ENCODE measurements at places on chromosomes 3 and 15.

DNA sequence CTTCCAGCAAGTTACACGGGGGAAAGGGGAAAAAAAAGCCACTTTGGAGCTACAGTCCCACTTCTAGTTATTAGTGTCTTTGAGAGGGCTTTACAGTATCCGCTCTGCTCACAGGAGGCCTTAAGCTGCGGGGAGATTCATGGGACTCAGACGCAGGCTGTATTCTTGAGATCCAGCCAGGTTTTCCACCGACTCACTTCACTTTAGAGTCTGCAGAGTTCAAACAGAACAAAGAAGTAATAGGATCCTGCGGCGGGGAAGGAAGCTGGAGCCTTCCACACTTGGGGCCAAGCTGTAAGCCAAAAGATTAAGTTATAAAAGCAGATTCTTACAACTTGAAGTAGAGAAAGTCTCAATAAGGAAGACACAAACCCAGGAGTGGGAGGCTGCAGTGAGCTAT, 60.2 kb upstream of the FAM174B start:
- DNase-seq = no peak

DNA sequence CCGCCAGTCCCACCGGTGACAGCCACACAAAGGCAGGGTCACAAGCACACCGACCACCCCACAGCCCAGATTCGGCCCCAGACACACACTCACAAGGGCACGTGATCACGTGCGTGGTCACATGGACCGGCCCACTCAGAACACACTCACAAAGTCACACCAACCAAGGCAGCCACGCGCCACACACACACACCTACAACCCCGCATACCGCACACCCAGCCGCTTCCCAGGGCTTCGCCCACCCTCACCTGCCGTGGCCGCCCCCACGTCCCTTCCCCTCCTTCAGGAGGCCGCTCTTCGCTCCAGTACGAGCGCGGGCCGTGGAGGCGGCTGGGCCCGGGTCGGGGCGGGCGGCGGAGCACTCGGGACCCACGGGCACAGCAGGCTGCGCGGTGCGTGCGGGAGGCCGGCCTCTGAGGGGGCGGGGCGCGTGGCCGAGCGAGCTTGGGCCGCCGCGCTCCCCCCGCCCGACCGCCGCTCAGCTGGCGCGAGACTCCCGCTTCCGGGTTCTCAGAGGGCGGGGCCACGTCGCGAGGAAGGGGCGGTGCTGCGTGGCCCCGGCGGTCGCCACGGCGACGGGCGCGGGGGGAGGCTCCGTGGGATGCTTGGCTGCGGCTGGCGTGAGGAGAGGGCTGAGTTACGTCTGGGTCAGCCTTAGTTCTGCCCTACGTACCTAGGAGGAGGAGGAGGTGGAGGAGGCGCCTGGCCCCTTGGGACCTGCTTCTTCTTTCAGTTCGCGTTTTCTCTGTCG, at the start of gene SPG21:
Gene SPG21 (minus strand): TSS at position 499 of the 752 bp plus-strand sequence. CDS start 6,345 bp downstream, outside the sequence.
- peak; percentile 76 for DNase-seq

DNA sequence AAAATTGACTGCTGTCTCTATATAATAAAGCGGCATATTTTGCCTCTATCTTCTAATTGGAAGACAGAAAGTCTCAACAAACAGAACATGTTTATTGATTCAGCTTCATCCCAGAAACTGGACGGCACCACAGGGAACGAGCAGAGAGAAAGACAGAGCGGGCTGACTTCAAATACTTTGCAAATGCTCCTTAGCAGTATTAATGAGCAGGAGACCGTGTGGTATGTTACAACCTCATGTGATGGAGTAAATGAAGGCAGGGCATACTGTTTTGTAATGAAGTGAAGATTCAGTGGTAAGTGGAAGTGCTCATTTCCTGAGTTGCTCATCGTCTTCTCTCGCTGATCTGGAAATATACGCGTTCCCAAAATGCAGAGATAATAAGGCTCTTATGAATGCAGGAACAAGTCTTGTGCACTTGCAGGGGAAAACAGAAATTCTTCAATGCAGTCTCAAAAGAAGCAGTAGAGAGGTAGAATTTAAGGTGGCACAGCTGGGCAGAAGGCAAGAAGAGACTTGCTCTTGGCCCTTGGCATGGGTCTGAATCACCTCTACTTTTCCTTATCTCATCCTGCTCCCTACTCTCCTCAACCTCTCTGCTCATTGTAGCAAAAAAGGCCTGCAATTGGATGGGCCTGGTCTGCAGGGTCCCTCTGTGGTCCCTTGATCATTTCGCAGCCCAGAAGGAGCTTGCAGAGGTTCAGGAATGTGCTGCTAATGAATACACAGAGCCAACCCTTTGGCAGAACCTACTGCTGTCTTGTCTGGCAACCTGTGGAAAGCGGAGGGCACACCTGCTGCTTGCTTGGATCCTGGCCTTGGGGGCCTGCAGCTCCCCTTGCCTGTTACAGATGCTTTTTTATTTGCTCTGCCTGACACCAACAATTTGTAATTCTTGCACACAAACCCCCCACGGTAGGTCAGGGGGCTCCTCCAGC, 604.9 kb upstream of the CFAP20DC start:
- no peak for DNase-seq

- no peak for DNase-seq
Observed at GRCh38 chr3:133827136-133827535, 21.5 kb downstream of the SRPRB start.

DNA sequence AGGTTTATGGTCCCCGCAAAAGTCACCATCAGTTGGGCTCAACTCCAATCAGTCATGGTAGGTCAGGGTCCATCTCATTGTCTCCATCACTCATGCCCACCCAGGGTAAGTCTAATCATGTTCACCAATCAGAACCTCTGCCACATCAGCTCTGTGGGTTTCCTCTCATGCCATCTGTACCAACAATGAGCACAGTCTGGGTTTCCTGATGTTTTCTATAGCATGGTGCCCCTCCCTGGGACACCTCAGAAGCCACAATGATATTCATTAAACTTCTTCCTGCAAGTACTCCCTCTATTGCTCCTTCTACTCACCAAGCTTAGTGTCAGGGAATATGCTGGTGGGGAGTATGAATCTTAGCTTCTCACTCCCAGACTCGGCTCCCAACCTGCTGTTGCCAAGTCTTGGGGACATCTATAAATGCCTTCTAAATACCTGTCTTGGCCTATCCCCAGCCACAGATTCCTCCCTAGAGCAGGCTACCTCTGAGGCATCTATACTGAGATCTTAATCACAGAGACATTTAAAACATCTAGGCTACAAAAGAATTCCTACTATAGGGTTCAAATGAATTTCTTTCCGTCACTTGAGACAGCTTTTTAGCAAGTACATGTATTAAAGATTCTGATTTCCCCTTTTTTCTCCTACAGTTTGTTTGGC, 5.0 kb upstream of the CCR2 start:
- DNase-seq = no peak

GRCh38 chr15:72042054-72042453, 75.9 kb downstream of the MYO9A start:
- no peak for DNase-seq

DNA sequence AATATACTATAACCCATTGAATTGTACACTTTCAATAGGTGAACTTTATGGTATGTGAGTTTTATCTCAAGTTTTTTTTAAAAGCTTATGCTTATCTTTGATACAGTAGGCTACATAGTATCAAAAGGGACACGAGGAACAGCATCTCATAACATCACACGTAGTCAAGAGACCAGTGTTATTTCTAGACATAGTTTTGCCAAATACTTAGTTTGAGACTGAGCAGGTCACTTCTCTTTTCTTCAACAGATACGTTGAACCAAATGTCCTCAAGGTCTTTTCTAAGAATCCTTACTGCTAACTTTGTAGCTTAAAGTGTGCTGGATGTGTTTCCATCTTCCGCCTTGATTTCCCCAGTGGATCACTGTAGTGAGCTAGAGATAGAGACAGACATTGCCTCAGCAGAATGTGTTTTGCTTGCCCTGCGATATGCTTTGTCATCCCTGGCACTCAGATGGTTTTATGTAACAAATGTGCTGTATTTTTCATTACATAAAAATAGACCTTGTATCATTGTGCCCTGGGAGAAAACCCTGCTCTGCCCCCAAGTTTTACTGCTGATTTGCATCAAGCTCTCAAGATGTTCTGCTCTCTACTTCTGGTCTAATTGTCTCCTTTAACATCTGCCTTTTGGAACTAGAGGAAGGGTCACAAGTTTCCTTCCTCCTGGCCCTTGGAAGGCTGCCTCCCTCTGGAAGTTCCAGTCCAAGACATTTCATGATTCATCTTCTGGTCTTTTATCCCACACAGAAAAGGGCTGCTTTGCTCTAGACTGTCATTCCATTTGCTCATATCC, 426.4 kb upstream of the RGMA start:
- no peak for DNase-seq

GRCh38 chr3:72887705-72888545, at the start of gene GXYLT2:
Gene GXYLT2, plus strand, starts transcription at chr3:72888046. Its CDS starts 188 bp downstream, at chr3:72888234.
- DNase-seq = no peak

DNA sequence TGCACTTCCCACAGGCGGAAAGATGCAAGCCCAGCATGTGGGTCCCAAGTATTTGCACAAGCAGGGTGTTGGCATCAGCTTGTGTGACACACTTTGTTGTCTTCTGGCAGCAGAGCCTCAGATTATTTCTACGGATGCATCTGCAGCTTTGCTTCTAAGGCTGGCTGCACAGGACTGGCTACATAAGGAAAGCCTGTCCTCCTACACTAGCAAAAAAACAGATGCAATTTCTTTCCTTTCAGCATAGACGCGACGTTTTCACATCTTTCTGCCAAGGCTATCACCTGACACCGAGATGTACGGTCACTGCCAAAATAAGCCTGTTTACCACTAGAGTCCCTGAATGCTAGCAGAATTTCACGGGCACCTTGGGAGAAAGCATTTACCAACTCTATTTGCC, 13.5 kb downstream of the MRPS11 start:
- DNase-seq = no peak

- no peak for DNase-seq
Observed at GRCh38 chr15:78325092-78325843, 14.9 kb upstream of the CRABP1 start.

GRCh38 chr3:169945313-169945712, 21.3 kb upstream of the SEC62 start:
- DNase-seq = no peak

DNA sequence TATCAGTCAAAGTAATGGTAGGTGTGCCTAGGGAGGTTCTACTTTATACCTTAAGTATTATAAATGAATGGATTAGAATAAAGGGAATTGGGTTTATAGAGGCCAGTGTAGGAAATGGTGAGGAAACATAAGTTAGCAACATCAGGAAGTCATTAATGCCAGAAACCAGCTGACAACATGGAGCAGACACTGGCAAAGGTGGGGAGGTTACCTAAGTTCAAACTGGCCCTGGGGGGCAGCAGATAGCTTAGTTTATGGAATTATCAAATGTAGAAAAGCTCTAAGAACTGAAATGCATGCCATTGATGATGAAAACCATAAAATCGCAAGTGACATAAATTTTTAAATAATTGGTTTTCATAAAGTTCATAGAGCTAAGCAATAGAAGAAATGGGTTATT, 498.6 kb downstream of the NAALADL2 start:
- DNase-seq = no peak

GRCh38 chr15:92455271-92455670, 61.6 kb downstream of the ST8SIA2 start:
- no peak for DNase-seq

DNA sequence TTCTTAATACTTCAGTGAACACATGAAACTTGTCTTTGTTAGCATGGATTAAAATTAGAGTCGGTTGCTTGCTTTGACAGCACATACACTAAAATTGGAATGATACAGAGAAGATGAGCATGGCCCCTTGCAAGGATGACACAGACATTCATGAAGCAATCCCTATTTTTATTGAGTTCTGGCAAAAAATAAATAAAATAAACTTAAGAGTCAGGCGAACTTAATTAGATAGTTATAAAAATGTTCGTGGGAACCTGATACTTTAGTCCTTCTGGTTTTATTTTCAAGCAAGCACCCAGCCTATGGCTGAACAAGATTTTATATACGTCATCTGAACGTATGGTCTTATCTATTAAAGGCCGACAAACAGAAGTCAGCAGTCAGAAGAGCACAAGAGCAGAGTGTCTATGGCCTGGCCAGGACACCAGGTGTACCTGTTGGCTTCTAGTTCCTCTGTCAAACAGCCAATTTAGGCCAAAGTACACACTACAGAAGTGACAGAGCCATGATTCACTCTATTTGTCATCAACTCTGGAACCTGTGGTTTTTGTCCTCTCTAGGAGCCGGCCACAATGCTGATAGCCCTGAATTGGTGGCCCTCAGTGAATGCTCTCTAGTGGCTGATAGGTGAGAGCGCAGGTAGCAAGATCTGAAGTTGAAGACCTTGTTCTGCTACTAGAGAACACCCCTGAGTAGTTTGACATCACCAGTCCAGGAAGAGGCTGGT, 64.3 kb downstream of the LEO1 start:
- no peak for DNase-seq

DNA sequence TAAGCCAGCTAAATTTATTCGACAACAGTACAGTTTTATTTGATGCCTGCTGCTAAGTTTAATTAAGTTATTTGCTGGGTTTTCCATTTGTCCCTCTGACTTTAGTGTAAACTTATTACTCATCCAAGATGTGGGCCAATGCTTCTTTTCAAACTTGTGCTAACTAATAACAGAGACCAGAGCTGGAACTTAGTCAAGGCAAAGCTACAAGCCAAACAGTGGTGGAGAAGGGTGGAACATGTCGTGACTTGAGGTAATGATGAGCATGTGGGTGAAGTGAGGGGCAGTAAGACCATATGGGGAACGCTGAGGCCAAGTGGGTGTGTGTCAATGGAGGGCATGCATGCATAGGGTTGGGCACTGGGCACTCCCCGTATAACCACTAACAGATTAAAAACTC, 63.9 kb downstream of the NMD3 start:
- DNase-seq = no peak

GRCh38 chr15:39574427-39574826, 6.5 kb upstream of the THBS1 start:
- no peak for DNase-seq

DNA sequence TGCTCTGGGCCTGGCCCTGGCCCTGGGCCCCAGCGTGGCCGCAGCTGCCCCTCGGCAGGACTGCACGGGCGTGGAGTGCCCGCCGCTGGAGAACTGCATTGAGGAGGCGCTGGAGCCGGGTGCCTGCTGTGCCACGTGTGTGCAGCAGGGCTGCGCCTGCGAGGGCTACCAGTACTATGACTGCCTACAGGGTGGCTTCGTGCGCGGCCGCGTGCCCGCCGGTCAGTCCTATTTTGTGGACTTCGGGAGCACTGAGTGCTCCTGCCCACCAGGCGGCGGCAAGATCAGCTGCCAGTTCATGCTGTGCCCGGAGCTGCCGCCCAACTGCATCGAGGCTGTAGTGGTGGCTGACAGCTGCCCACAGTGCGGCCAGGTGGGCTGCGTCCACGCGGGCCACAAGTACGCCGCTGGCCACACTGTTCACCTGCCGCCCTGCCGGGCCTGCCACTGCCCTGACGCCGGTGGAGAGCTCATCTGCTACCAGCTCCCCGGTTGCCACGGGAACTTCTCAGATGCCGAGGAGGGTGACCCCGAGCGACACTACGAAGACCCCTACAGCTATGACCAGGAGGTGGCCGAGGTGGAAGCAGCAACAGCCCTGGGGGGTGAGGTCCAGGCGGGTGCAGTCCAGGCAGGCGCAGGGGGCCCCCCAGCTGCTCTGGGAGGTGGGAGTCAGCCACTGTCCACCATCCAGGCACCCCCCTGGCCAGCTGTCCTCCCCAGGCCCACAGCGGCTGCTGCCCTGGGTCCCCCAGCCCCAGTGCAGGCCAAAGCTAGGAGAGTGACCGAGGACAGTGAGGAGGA, 21.7 kb downstream of the FBLN2 start:
- no peak for DNase-seq
